ENCODE measurements at places on chromosomes 5 and 9. TPM values are rescaled to one million over a fixed set of nuclear protein-coding genes. Genes with fewer than 3 reads are reported as not detected.

DNA sequence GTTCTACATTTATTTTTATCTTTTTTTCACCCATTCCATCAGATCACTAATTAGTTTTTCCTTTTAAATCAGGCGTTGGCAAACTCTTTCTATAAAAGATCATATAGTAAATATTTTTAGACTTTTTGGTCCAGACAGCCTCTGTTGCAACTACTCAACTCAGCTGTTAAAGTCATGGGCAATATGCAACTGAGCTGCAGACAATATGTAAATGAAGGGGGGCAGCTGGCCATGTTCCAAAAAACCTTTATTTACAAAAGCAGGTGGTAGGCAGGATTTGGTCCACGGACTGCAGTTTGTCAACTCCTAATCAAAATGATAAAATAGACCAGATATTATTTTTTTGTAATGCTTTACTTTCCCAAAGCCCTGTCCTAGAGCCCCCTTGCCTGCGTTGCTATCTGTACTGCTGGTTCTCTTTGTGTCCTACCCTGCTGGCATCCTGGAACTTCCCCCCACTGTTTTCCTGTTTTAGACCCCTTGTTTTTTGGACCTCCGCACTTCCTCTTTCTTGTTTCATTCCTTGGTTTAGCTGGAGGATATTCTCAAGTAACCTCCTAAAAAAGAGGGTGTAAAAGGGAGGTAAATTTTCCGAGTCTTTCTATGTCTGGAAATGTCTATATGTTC, 24.7 kb upstream of the TNFSF8 start:
- no peak for DNase-seq

- DNase-seq: no peak
Observed at GRCh38 chr5:84028093-84028492, 307.4 kb upstream of the HAPLN1 start.

GRCh38 chr9:129506892-129507291, 114.0 kb downstream of the C9orf50 start:
- DNase-seq: no peak

- DNase-seq: no peak
Observed at GRCh38 chr9:5908918-5909317, 18.2 kb downstream of the MLANA start.

DNA sequence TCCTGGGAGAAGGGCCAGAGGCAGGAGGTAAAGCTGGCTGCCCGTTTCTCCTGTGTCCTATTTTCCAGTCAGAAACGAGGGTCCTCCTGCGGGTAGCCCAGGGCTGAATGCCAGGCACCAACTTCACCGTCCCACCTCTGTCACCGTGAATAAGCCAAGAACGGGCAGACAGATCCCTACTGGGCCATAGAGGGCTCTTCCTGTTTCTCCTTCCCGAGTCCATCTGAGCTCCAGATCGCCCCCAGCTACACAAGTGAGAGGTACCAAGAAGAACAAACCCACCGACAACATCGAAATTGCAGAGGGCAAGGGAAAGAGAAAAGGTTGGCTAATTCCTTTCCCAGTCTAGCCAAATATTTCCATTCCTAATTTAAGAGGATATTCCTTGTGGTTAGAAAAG, 93.7 kb downstream of the SPOCK1 start:
- no peak for DNase-seq

GRCh38 chr5:122902263-122902662, 56.9 kb downstream of the SNX24 start:
- no peak for DNase-seq

- no peak for DNase-seq
Observed at GRCh38 chr5:36301858-36302603, at the start of gene RANBP3L. RANBP3L (minus strand) TSS chr5:36301902; CDS start chr5:36301416, 486 bp downstream.

DNA sequence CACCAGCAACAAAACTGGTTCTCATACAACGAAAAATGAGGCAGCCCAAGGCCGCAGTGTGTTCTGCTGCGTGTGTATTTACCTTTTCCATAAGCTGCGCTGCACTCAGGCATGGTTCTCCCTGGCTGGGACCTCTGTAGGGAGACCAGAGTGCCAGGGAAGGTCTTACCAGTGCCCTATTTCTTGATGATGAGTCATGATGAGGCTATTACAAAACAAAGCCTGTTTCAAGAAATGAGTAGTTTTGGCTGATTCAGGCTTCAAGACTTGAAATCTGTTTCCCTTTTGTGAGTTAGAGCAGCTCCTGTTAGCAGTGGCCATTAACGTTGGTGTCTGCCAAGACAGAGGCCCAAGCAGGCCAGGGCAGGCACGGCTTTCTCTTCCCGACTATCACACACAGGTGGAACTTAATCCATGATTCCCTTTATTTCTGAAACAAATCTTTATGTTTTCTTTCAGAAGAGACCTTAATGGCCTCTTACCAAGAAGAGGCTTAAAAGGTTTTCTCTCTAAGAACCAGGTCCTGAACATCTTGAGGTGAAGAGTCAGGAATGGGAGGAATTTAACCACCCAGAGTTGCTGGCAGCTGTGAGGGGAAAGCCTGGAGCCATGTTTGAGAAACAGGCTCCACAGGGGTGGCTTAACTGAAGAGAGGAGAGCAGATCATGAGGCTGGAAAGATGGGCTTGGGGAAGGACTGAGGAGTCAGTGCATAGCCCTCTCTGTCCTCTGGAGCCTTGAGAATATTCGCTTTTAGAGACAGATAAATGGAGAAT, 41.4 kb upstream of the TIFAB start:
- DNase-seq: no peak

GRCh38 chr9:136050701-136051452, 44.2 kb downstream of the NACC2 start:
- DNase-seq: no peak

DNA sequence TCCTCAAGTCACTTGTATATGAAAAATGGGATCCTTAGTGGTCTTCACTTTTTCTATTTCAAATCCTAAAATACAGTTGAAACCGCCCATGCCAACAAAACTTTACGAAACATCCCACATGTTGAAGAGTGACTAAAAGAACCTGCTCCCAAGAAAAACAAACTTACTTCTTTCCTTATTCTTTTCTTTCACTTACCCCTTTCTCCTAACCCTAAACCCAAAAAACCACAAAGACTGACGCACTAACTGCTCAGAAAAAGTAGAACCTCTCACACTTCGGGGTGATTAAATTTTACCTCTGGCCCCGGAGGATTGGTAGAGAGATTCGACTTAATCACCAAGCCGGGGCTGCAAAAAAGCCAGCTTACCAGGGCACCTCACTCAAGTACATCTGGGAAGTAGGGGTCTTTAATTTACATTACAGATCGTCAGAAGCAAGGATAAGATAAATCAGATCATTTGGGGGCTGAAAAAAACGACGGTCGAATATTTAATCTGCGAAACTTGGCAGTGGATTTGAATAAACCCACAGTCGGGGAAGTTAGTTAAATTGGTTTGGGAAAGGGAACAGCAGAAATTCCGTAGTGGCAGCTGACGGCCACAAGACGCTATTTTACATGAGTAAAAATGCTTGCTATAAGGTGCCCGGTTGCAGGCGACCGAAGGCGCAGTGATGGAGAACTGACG, 1.3 kb downstream of the CDO1 start:
- DNase-seq: no peak

- DNase-seq: no peak
Observed at GRCh38 chr5:169347786-169348185, 46.8 kb upstream of the SLIT3 start.

DNA sequence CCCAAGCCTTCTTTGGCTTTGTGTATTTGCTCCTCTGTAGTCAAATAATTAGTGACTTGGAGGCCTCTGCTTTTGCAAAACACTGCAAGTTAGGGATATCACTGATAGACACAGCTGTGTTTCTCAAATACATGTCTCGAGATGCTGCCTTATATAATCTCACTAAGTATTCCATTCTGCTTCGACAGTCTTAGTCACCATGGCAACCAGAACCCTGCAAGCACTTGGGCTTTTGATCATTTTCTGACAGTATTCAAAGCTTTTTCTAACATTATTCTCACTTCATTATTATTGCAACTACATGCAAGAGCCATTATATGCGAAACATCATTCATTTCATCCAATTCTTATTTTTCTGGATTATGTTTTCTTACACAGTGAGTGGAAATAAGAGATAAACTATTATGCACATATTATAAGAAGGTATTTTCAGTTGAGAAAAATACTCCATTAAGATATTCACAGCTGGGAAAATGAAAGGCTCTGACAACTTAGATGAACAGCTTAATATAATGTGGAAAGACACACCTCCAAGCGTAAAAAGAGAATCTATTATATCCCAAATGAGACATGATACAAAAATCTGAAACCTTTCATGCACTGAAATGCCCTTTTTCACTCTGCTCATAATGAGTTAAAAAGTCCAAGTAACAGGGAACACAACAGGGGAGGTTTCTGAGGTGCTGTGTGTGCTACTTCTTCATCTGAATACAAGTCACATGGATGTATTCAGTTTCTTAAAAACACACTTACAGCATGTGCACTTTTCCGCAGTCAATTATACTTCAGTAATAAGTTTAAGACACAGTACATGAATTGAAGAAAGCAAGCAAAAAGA, 93.9 kb downstream of the SCAI start:
- DNase-seq: no peak

GRCh38 chr5:165457859-165458481, 1952.6 kb downstream of the MAT2B start:
- no peak for DNase-seq

DNA sequence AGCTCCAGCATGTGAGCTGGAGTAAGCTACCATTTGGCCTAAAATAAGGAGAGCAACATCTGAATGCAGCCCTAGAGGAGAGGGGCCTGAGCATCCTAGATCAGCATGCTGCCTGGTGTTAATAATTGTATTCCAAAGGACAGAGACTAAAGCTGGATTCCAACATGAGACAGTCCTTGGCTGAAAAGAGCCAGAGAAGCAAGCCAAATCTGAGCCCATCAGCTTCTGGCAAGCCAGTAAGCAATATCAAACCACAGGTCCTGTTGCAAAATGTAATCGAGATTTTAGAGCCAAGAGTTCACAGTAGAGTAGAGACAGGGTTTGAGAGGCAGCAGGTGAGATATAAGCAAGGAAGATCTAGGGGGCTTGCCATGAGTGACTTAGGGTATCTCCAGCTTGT, 42.3 kb upstream of the DMAC1 start:
- DNase-seq: no peak

- DNase-seq: no peak
Observed at GRCh38 chr9:113945784-113946183, 69.7 kb downstream of the ZNF618 start.

GRCh38 chr9:81128701-81129100, 560.6 kb downstream of the TLE1 start:
- DNase-seq: no peak

Gene TCF7
- 203 TPM for total RNA-seq

Gene CER1
- total RNA-seq: not detected

Gene SPRY4
- 1.3 TPM for total RNA-seq

Gene NMUR2
- not detected for total RNA-seq

Gene CCNJL
- 32.1 TPM for total RNA-seq

Gene CSF2
- total RNA-seq: 0.82 TPM

Gene ZNF618
- total RNA-seq: 10.0 TPM
